ENCODE measurements at places on chromosomes 16 and 17.

GRCh38 chr17:40168262-40168832, 8.9 kb upstream of the RAPGEFL1 start:
- no peak for DNase-seq

GRCh38 chr16:20507280-20507679, 56.0 kb downstream of the ACSM2A start:
- no peak for DNase-seq

- DNase-seq: no peak
Observed at GRCh38 chr17:58402679-58403078, 14.7 kb downstream of the RNF43 start.

DNA sequence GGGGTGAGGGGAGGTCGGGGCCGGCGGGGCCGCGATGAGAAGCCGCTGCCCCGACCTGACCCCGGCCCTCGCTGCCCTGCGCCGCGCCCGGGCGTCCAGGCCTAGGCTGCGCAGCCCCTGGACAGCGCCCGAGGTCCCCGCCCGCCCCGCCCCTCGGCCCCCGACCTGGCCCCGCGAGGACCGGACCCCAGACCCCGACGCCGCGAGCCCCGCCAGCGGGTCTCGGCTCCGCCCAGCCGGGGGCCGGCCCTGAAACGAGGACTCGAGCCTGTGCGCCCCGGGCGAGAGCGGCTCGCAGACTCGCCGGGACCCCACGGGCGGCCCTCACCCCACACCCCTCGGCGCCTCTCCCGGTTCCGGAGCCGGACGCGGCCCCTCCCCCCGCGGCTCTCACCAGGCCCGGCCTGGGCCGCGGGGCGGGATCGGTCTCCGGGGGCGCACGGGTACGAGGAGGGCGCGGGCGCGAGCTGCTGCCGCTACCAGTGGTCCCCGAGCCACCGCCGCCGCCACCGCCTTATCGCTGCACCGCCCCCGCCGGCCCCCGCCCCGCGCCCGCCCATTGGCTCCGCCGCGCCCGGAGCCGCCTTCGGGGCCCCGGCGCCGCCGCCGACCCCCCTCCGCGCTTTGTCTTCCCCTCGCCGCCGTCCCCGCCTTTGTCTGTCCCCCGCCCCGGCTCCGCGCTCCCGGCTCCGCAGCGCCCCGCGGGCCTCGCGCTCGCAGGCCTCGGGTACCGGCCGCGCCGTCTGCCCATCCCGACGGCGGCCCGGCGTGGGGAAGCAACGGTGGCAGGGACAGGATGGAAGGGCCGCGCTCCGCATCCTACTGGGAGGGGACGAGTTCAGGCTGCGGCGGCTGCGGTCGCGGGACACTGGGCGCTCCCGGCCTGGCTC, at the start of gene LIMD2:
LIMD2 (minus strand) TSS at position 488 of the 890 bp plus-strand sequence. CDS start 827 bp downstream, outside the sequence.
- DNase-seq: peak; percentile 92

Data from ecto neural progenitor cell (in vitro differentiated cells).